ENCODE measurements at places on chromosomes 3 and 15.

DNA sequence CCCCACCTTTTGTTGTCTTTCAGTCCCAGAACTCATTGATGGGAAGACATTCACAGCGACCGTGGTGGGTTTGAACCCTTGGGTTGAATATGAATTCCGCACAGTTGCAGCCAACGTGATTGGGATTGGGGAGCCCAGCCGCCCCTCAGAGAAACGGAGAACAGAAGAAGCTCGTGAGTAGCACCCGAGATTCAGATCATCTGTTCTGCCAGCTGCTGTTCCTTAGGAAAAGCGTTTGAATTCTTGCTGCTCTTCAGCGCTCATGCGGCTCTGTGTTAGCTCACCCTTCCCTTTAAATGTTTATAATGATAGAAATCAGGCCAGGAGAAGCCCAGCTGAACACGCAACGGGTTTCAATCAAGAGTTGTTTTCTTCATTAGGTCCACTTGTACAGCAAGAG lies 73.0 kb downstream of the IL5RA start:
- no peak for DNase-seq

- no peak for DNase-seq
Observed at GRCh38 chr15:66841953-66842681, 140.1 kb downstream of the SMAD6 start.

- DNase-seq = no peak
Observed at GRCh38 chr3:46520531-46520930, 22.8 kb downstream of the RTP3 start.

DNA sequence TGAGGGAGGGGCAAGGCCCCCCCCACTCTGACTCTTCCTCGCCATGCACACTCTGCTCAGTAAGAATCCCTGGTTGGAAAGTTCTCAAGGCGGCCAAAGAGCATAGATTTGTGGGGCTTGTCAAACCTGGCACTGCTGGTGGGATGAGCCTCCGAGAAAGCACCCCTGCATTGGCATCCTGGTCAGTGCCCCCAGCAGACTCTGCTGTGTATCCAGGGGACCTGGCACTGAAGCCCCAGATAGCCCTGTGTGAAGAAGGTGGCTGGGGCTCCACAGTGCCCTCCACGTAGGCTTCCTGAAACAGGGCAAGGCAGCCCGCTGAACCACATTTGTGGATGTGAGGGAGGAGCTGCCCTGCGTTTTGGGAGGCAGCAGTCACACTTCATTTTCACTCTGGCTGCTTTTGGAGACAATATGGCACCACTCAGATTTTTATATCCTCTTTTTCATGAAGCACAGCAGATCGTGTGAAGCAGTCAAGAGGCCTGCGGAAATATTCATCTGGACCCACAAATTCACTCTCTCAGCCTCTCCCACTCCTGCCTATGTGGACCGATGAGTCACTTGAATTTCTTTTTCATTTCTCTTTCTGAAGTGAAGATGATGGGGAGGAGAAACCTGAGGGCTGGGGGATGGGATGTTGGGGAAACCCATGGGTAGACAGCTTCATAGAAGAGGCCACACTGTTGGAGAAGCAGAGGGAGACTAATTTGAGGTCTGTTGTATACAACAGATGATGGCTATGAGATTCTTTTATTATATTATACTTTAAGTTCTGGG lies 88.7 kb upstream of the BCL6 start:
- no peak for DNase-seq

DNA sequence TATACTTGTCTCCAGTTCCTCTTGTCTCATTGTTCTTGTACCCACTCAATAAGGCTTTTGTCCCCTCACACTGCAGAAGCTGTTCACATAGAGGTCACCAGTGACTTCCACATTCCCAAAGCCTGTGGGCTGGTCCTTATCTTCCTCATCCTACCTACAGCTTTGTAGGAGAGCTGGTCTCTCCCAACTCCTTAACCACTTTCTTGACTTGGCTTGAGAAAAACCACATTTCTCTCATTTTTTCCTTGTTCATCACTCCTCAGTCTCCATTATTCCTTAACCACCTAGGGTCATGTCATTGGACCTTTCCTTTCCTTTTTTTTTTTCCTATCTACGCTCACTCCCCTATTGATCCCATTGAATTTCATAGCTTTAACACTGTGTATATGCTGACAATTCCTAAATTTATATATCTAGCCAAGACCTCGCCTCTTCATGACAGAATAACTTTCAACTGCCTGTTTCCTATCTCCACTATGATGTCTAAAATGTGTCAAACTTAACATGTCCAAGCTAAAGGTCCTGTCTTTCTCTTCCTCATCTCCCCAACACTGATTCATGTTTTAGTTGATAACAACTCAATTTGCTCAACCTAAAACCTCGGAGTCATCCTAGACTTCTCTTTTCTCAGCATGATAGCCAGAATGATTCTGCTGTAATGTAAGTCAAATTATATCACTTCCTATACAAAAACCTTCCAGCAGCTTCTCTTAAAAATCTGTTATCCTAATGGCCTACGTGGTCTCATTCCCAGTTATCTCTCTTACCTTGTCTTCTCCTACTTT lies 49.5 kb downstream of the CEP63 start:
- no peak for DNase-seq

- no peak for DNase-seq
Observed at GRCh38 chr15:29969562-29970401, 113.0 kb upstream of the GOLGA8J start.

GRCh38 chr3:67863869-67864268 lies 209.5 kb upstream of the SUCLG2 start:
- no peak for DNase-seq

DNA sequence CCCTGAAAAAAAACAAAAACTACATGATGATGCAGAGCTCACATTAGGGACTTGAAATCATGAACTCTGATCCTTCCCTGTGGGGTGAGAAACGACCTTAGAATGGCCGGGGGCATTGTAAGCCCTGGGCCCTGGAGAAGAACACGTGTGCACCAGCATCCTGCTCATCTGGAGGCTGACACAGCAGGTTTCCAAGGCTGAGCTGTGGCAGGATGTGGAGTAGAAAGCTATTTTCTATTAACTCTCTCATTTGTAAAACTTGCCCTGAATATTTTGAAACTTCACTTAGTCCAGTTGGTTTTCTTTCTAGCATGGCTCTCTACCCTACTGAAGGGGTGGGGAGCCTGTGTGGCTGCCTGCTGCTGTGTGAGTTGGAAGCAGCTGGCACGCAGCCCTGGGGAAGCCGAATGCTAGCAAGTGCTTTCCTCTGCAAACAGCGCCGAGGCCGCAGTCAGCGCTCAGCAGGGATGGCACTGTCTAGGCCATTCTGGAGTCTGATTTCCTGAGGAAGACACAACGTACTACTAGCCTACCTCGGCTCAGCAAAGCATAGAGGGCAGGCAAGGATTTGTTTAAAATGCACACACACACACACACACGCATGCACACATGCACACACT lies 58.0 kb downstream of the GABRG3 start:
- no peak for DNase-seq

DNA sequence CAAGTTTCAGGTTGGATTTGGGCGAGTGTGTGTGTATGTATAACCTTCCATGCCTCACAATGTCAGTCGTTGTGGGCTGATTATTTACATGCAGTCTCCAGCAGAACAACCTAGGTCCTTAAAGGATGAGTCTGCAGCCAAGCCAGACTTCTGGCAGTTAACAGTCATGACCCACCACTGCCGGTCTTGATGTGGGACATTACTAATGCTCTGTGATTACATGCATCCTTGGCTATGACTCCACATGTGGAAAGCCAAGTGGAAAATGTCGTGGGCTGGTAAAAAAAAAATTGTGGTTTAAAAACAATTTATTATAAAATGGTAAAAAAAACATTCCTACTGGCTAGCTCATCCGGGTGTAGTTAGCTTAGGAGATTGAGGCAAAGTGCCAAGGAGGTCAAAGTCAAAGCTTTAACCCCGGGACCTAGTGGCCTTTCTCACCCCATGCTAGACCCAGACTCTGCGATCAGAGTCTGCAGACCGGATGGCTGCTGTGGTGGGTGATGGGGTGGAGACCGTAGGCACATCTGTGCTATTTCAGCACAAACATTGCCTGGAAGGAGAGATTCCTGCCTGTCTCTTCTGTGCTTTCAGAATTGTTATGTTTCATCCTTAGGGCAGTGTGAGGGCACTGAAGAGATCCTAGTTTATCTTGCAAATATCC lies 6.8 kb downstream of the RARRES1 start:
- DNase-seq = no peak

- no peak for DNase-seq
Observed at GRCh38 chr15:82917249-82917648, 35.3 kb downstream of the HOMER2 start.
